ENCODE measurements at places on chromosomes 1 and 21. TPM values are rescaled to one million over a fixed set of nuclear protein-coding genes. Genes with fewer than 3 reads are reported as not detected.

- DNase-seq, result peak; percentile 70
Measured at GRCh38 chr1:167803358-167804207, 81.8 kb downstream of the MPZL1 start.

DNA sequence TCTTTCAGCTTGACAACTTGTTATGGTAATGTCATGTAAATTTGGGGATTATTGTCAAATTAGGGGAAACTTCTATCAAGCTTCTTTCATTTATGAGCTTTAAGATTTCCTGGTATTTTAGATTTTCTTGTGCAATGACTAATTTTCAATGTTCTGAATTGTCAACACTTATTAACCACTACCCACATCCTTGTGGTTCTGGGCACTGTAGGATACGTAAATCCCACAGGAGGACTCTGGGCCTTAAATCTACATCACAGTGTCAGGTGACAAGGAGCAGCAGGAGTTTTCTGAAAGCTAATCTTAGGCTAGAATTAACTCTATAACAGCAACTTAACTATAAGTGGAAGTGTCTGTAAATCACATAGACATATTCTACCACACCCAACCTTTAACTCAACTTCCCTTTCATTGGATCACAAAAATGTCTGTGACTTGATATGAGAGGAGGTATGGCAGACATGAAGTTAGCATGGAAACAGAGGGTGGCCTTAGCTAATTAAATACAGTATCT, 397.7 kb downstream of the HLX start:
- DNase-seq, result no peak

DNA sequence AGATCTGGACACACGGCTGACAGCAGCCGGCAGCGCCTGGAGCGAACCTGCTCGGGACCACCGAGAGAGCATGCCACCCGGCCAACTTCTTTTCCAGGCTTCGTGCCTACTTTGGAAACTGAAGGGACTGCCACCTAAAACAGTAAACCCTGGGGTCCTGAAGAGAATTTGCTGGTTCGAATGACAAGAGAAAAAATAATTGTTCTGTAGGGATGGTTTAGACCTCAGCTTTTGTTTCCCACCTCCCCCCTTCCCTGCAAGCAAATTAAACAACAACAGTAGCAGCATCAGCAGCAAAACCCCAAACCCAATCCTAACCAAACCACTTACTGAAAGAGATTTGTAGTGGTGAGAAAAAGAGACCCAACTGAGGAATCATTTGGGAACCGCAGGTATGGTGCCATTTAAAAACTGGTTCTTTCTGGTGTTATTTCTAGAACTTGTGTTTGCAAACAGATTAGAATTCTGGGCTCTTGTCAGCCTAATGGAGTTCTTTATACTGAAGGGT, 105.6 kb downstream of the LEPR start:
- DNase-seq, result no peak

DNA sequence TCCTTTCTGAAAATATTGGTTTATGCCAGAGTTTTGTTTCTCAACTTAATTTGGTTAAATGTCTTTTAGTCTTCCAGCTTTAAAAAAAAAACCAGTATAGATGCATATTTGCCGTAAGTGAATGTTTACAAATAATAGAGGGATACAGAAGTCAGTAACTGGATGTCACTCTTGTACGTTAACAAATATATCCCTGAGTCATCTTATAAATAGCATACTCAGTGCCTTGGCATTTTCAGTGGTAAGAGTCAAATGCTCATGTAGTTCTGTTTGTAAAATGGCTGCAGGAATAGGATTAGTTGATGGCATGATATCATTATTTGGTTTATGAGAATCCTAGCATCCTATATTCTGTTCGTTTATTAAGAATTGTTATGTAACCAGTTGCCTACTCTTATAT, 55.4 kb downstream of the SPEN start:
- no peak for DNase-seq

DNA sequence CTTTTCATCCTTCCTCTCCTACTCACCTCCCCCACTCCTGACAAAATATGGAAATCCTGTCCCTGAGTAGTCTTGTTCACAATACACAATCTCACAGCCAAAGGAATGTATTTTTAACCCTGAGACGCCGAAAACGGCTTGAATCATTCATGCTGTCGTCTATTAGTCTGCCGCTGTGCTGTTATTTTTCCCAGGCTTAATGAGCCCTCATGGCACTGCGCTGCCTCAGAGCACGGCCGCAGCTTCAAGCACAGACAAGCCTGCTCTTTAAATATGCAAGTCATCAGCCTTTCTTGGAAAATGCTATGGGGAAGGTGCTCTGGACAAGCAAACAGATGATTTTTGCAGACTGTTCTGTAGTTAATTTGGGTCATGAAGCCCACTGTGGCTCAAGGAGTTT, 302.7 kb downstream of the DISC1 start:
- DNase-seq, result peak; percentile 21

- no peak for DNase-seq
Measured at GRCh38 chr1:215777370-215777925, 210.3 kb downstream of the KCTD3 start.

GPR153 gene
- 11.4 TPM for total RNA-seq

ITPKB gene
- total RNA-seq, result 11.7 TPM

KLHDC7A gene
- 1.8 TPM for total RNA-seq

VTCN1 gene
- 0.29 TPM for total RNA-seq
